ENCODE measurements at places on chromosomes 5 and 9. TPM values are rescaled to one million over a fixed set of nuclear protein-coding genes. Genes with fewer than 3 reads are reported as not detected.

The SPINK4 gene
- not detected for total RNA-seq

The SLC25A2 gene
- 0.25 TPM for total RNA-seq

The CAST gene
- 190 TPM for total RNA-seq

The SCAI gene
- 14.1 TPM for total RNA-seq

The FRMPD1 gene
- not detected for total RNA-seq

The TMC1 gene
- not detected for total RNA-seq

The AFAP1L1 gene
- total RNA-seq, result not detected

The SLC34A3 gene
- not detected for total RNA-seq

The ZFAND5 gene
- 84.4 TPM for total RNA-seq

The TMEM252 gene
- not detected for total RNA-seq

The OSMR gene
- not detected for total RNA-seq

The MZB1 gene
- total RNA-seq, result 61.8 TPM

The KIF20A gene
- 40.2 TPM for total RNA-seq

The IRX2 gene
- not detected for total RNA-seq

The C5 gene
- total RNA-seq, result 2.5 TPM

The TMEM171 gene
- total RNA-seq, result not detected

The NIM1K gene
- total RNA-seq, result 0.34 TPM

The ITK gene
- total RNA-seq, result 184 TPM

The ADAMTS19 gene
- total RNA-seq, result not detected

The TRPM3 gene
- not detected for total RNA-seq

The DMRT3 gene
- total RNA-seq, result not detected

The DIPK1B gene
- 1.3 TPM for total RNA-seq

The FAM221B gene
- not detected for total RNA-seq

The SLC6A7 gene
- not detected for total RNA-seq

The ENTREP1 gene
- not detected for total RNA-seq

The ADRB2 gene
- total RNA-seq, result 0.34 TPM

The NEUROG1 gene
- not detected for total RNA-seq

The GRIA1 gene
- total RNA-seq, result not detected

The CCDC171 gene
- 0.98 TPM for total RNA-seq

The CNTNAP3 gene
- total RNA-seq, result not detected

The C9orf43 gene
- 0.45 TPM for total RNA-seq

The ANKRD20A1 gene
- total RNA-seq, result 2.3 TPM

The CACFD1 gene
- 0.82 TPM for total RNA-seq

The GPR21 gene
- 0.91 TPM for total RNA-seq

The PRDM9 gene
- total RNA-seq, result not detected

The ZDHHC11 gene
- 20.6 TPM for total RNA-seq

The PTGES gene
- total RNA-seq, result not detected

The PCDHA10 gene
- not detected for total RNA-seq

The IL33 gene
- not detected for total RNA-seq

The SLC12A7 gene
- total RNA-seq, result 101 TPM

The PLPP7 gene
- total RNA-seq, result not detected

The LOX gene
- total RNA-seq, result not detected

The MEIKIN gene
- not detected for total RNA-seq

The ANP32B gene
- 318 TPM for total RNA-seq

The RANBP17 gene
- not detected for total RNA-seq

The NRG2 gene
- not detected for total RNA-seq

The SNCAIP gene
- not detected for total RNA-seq

The S1PR3 gene
- 0.82 TPM for total RNA-seq

The TRPM6 gene
- not detected for total RNA-seq
